ENCODE measurements at places on chromosomes 12 and 14.
A peak's percentile ranks its signal among the peaks of the same experiment; 100 is the strongest.

GRCh38 chr12:102437511-102437910 lies 42.9 kb downstream of the IGF1 start:
- no peak for DNase-seq

DNA sequence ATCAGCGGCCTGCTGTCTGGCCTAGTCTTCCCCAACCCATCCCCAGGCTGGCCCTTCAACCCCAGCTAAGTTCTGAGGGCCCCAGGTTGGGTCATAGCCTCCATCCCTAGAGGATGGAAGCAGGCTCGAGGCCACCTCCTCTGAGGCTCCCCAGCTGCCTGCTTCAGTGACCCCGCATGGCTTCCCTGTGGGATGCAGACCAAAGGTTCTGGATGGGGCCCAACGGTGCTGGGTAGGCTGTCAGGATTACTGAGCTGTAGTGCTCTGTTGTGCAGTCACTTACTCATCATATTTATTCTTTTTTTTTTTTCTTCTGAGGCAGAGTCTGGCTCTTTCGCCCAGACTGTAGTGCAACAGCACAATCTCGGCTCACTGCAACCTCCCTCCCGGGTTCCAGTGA lies 92.0 kb downstream of the IRF2BPL start:
- peak; percentile 83 for DNase-seq

DNA sequence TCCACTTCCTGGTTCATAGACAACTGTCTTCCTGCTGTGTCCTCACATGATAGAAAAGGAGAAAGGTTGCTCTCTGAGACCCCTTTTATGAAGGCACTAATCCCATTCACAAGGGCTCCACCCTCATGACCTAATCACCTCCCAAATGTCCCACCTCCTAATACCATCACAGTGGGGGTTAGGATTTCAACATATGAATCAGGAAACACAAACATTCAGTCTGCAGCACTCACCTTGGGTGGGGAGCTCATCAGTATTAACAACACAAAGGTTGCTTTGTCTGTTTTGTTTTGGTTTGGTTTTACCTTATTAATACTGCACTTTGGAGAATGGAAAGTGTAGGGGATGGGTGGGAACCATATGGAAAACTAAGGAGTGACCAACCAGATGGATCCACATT lies 10.5 kb upstream of the SMCO2 start:
- DNase-seq: no peak

DNA sequence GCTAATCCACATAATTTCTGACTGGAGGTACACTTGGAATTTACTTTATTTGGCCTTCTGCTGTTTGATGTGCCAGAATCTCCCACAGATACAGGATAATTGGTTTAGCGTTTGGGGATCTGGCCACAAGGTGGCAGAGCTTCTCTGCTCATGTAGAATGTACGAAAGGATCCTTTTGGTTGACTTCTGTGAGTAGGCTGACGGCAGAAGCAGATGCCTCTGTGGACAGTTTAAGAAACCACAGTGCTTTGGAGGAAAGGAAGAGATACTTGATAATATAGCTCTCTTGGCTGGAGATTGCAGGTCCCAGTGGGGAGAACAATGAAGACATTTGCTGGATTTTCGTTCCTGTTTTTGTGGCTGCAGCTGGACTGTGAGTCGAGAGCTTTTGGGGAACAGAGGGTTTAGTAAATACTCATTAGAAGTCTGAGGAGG lies 75.3 kb upstream of the OR4E1 start:
- DNase-seq: peak; percentile 46

DNA sequence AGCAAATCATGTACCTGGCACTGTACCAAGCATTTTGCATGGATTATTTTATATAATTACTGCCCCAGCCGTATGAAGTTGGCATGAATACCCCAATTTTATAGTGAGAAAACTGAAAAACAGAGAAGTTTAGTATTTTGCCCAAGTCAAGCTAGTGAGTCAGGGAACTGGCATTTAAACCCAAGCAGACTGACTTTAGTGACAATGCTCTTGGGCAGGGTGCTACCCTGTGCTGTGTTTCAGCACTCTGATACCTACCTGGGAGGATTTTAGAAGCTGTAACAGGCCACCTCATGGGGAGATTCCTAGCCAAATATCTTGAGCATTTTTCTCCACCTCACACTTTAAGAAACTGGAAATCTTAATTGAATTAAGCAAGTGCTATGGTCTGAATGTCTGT lies 98.1 kb upstream of the MAX start:
- DNase-seq: no peak

GRCh38 chr14:52850451-52850909 lies 59.1 kb upstream of the GNPNAT1 start:
- peak; percentile 41 for DNase-seq

GRCh38 chr14:56846970-56847930 lies 37.0 kb upstream of the OTX2 start:
- DNase-seq: no peak
